Thoracic aorta (tissue), 2 donors: ENCODE measurements at places on chromosomes 4 and X. TPM values are rescaled to one million over a fixed set of nuclear protein-coding genes. Genes with fewer than 3 reads are reported as not detected.

CSAG1 gene
- not detected for total RNA-seq

TIGD2 gene
- total RNA-seq = 2.8 TPM

ATP8A1 gene
- 15.2 TPM for total RNA-seq

ALB gene
- total RNA-seq = not detected

MAOB gene
- 24.6 TPM for total RNA-seq

UGT2B28 gene
- not detected for total RNA-seq

H2BW2 gene
- not detected for total RNA-seq

RAB41 gene
- total RNA-seq = not detected

GRCh38 chr4:165680821-165681220, 192.2 kb upstream of the TLL1 start:
- no peaks in the 10 kb centered on the region for H3K36me3 ChIP-seq
- H3K27ac ChIP-seq = no peak overlapping the region
- DNase-seq = no peak
- H3K4me3 ChIP-seq = no peak overlapping the region
- H3K4me1 ChIP-seq = no peaks in the 10 kb centered on the region

DNA sequence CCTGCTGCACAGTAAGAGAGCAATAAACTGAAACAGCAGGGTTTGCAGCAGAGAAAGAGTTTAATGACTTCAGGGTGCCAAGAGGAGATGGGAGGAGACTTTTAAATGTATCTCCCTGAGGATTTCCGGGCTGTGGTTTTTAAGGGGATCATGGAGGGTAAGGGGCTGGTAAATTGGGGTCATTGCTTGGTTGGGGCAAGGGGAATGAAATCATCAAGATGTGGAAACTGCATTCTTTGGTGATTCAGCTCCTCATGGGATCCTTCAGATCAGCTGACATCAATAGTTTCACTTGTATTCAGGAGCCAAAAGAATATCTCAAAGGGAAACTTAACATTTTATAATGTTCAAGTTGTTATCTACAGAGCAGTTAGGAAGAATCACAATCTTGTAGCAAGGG, 174.3 kb upstream of the ANXA10 start:
- no peak overlapping the region for H3K4me3 ChIP-seq
- H3K27ac ChIP-seq = no peak overlapping the region
- no peaks in the 10 kb centered on the region for H3K4me1 ChIP-seq
- DNase-seq = no peak

- no peaks in the 10 kb centered on the region for H3K36me3 ChIP-seq
- no peak overlapping the region for H3K27ac ChIP-seq
- H3K4me1 ChIP-seq = no peaks in the 10 kb centered on the region
- DNase-seq = no peak
- H3K4me3 ChIP-seq = no peak overlapping the region
- H3K27me3 ChIP-seq = no peaks in the 10 kb centered on the region
Observed at GRCh38 chr4:113077575-113077974, 28.1 kb downstream of the ANK2 start.

DNA sequence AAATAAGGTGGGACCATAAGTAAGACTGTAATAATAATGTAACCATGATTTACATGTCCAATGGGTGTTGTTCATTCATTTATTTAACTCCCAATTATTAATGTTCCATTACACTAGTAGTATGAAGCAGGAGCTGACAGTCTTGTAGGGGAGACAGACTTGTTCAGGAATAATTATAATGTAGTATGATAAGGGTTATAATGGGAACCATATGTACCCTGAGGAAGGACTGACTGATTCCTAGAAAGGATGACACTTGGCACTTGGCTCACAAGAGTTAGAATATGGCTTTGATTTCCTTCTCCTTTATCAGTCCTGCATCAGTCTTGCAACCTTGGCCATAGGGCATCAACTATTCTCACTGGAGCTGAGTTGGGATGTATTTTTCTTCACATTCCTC, 24.2 kb downstream of the PCDH7 start:
- peak overlapping the region; percentile 52 for H3K27ac ChIP-seq
- H3K4me3 ChIP-seq = no peak overlapping the region
- H3K36me3 ChIP-seq = no peaks in the 10 kb centered on the region
- no peak for DNase-seq

- DNase-seq = peak; percentile 15
- no peaks in the 10 kb centered on the region for H3K27me3 ChIP-seq
- H3K4me1 ChIP-seq = no peaks in the 10 kb centered on the region
- no peak overlapping the region for H3K4me3 ChIP-seq
- H3K27ac ChIP-seq = no peak overlapping the region
Observed at GRCh38 chrX:119015407-119016237, 41.2 kb downstream of the LONRF3 start.

DNA sequence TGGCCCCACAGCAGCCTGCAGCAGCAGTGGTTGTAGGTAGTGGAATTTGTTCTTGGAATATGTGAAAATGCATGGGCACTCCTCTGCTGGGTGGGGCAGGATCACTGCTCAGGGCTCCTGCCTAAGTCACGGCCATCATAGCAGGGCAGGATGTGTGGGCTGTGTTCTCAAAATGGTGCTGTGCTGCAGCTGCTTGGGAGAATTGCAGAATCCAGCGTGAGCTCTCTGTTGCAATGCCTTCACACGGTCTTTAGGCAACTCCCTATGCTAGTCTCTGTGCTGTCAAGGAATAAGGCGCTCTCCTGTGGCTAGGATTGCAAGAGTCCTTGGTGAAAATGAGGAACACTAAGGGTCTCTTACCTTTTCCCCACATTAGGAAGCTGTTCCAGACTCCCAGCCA, 42.9 kb downstream of the F8 start:
- no peak overlapping the region for H3K4me3 ChIP-seq
- no peaks in the 10 kb centered on the region for H3K4me1 ChIP-seq
- no peak for DNase-seq
- no peak overlapping the region for H3K27ac ChIP-seq

DNA sequence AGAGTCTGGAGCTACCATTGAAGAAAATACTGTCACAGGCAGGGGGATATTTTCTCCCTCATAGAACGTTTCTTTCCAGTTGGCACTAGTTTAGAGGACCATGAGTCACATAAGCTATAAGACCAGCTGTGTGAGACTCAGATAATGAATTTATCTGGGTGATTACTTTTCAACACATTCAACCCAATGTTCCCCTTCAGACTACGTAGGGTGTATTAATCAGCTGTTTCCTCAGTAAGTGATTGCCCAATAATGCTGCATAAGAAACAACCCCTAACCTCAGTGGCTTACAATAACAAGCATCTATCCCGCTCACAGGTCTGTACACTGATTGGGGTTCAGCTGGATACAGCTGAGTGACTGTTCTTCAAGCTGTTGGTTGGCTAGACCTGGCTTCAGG, 38.1 kb downstream of the CBLL2 start:
- H3K27me3 ChIP-seq = no peaks in the 10 kb centered on the region
- H3K4me1 ChIP-seq = no peaks in the 10 kb centered on the region
- H3K36me3 ChIP-seq = no peaks in the 10 kb centered on the region
- H3K27ac ChIP-seq = no peak overlapping the region
- no peak overlapping the region for H3K4me3 ChIP-seq
- no peak for DNase-seq

GRCh38 chr4:76447393-76447851, 12.4 kb downstream of the SHROOM3 start:
- H3K4me3 ChIP-seq = no peak overlapping the region
- no peaks in the 10 kb centered on the region for H3K36me3 ChIP-seq
- H3K27ac ChIP-seq = no peak overlapping the region
- peaks cover 3% of the 10 kb centered on the region for H3K4me1 ChIP-seq
- H3K27me3 ChIP-seq = no peaks in the 10 kb centered on the region
- DNase-seq = no peak

GRCh38 chr4:72449705-72450104, 119.3 kb downstream of the ADAMTS3 start:
- no peaks in the 10 kb centered on the region for H3K27me3 ChIP-seq
- H3K36me3 ChIP-seq = no peaks in the 10 kb centered on the region
- H3K4me3 ChIP-seq = no peak overlapping the region
- peaks cover 5% of the 10 kb centered on the region for H3K4me1 ChIP-seq

DNA sequence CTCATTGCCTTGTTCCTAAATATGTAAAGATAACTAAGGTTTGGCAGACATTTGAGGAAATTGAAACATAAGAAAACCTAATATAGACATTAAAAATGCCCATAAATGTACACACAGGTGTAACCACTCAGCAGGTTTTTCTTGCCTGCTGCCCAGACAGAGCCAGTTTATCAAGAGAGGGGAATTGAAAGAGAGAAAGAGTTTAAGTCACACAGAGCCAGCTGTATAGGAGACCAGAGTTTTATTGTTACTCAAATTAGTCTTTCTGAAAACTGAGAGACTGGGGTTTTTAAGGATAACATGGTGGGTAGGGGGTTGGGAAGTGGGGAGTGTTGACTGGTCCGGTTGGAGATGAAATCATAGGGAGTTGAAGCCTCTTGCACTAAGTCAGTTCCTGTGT, 119.0 kb downstream of the CFAP299 start:
- DNase-seq = no peak
- no peaks in the 10 kb centered on the region for H3K4me1 ChIP-seq
- no peak overlapping the region for H3K27ac ChIP-seq
- H3K4me3 ChIP-seq = no peak overlapping the region
- H3K27me3 ChIP-seq = no peaks in the 10 kb centered on the region

DNA sequence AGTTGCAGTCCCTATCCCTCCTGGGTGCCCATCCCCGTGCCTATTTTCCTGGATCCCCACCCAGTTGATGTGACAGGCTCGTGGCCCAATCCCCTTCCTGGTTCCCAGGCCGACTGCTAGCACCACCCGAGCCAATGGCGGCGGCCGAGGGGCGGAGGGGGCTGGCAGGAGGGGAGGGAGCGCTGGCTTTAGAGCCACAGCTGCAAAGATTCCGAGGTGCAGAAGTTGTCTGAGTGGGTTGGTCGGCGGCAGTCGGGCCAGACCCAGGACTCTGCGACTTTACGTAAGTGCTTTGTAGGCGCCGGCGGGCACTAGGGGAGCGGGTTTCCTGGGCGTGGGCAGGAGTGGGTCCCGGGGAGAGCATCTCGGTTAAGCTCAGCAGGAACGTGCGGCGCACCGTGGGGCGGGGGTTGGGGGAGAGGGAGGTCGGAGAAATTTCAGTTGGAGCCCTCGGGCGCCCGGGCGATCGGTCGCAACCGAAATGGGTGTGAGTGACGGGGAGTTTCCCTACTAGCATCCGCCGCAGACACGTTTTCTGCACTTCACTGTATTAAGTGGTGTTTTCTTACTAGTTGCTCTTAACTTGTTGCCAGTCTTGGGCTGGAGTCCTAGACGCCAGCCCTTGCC, at the start of gene PLS3:
PLS3 (plus strand) TSS at position 197 of the 627 bp plus-strand sequence. CDS start 49,077 bp downstream, outside the sequence.
- no peaks in the 10 kb centered on the region for H3K27me3 ChIP-seq
- peak within 1 kb of the TSS; percentile 96 for H3K27ac ChIP-seq
- peak within 1 kb of the TSS; percentile 90 for H3K4me3 ChIP-seq
- H3K4me1 ChIP-seq = no peaks in the 10 kb centered on the region
- DNase-seq = peak; percentile 36

DNA sequence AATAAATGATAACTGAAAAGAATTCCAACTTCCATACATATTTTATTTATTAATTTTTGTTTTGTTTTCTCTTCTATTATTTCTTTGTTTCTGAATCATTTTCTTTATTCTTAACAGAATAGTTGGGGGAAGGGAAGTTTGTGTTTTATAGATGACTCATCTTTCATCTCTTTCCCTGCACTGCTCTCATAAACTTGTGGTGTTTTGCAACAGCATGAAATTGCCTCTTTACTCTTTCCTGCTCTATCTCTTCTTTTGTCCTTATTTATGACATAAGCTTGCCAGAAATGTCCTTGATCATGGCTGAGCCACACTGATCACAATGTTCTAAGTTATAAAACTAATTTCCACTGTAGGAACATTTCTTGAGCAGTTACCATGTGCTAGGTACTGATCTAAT, 22.3 kb downstream of the QRFPR start:
- H3K36me3 ChIP-seq = no peaks in the 10 kb centered on the region
- no peak for DNase-seq
- no peaks in the 10 kb centered on the region for H3K27me3 ChIP-seq
- no peak overlapping the region for H3K4me3 ChIP-seq
- H3K4me1 ChIP-seq = no peaks in the 10 kb centered on the region

- no peaks in the 10 kb centered on the region for H3K27me3 ChIP-seq
- H3K27ac ChIP-seq = peak overlapping the region; percentile 59
- H3K4me1 ChIP-seq = peaks cover 38% of the 10 kb centered on the region
- no peaks in the 10 kb centered on the region for H3K36me3 ChIP-seq
- DNase-seq = no peak
Observed at GRCh38 chr4:53185869-53186585, 179.8 kb downstream of the SCFD2 start.

GRCh38 chrX:75067931-75068330, 88.2 kb downstream of the ABCB7 start:
- no peaks in the 10 kb centered on the region for H3K27me3 ChIP-seq
- H3K4me1 ChIP-seq = no peaks in the 10 kb centered on the region
- no peak for DNase-seq
- no peak overlapping the region for H3K27ac ChIP-seq
- no peaks in the 10 kb centered on the region for H3K36me3 ChIP-seq

- DNase-seq = no peak
- H3K27ac ChIP-seq = no peak overlapping the region
- H3K36me3 ChIP-seq = no peaks in the 10 kb centered on the region
- H3K27me3 ChIP-seq = no peaks in the 10 kb centered on the region
Observed at GRCh38 chr4:11743976-11744375, 315.3 kb upstream of the HS3ST1 start.

- DNase-seq = peak; percentile 15
- no peak overlapping the region for H3K4me3 ChIP-seq
- no peak overlapping the region for H3K27ac ChIP-seq
- no peaks in the 10 kb centered on the region for H3K27me3 ChIP-seq
- peaks cover 47% of the 10 kb centered on the region for H3K4me1 ChIP-seq
- no peaks in the 10 kb centered on the region for H3K36me3 ChIP-seq
Observed at GRCh38 chr4:37666625-37667071, 19.5 kb downstream of the RELL1 start.

- no peaks in the 10 kb centered on the region for H3K36me3 ChIP-seq
- no peak overlapping the region for H3K27ac ChIP-seq
- no peaks in the 10 kb centered on the region for H3K27me3 ChIP-seq
- no peak for DNase-seq
- no peak overlapping the region for H3K4me3 ChIP-seq
Observed at GRCh38 chr4:139916041-139916440, 237.9 kb downstream of the MAML3 start.

DNA sequence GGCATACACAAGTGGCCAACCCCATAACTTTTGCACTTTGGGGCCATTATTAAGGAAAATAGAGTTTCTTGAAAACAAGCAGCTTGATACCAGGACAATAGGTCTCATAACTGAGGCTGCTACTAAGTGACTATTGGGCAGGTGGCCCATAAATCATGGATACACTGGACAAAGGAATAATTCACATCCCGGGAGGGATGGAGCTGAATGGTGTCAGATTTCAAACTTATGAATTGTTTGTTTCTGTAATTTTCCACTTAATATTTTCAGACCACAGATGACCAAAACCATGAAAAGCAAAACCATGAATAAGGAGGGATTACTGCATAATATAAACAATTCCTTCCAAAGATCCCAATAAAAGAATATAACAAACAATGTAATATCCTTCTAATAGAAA, 114.4 kb downstream of the WDFY3 start:
- no peaks in the 10 kb centered on the region for H3K36me3 ChIP-seq
- H3K27ac ChIP-seq = no peak overlapping the region
- DNase-seq = no peak
- no peaks in the 10 kb centered on the region for H3K27me3 ChIP-seq

DNA sequence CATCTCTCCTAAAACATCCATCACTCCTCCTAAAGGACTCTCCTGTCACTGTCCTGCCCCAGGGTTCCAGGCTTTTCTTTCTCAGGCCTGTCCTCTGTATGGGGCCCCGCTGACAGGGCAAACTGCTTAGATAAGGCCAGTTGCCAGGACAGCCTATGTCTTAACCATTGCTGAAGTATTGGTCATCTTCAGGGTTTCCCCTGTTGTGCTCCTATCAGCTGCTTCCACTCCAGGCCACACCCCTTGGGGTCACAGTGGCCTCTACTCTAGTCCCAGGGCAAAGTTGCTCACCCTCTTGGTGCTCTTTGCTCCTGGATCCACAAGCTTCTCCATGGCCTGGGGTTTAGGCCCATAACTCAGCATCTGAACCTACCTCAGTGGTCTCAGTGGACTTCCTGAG, 138.0 kb upstream of the PJA1 start:
- H3K4me3 ChIP-seq = no peak overlapping the region
- no peak for DNase-seq
- no peaks in the 10 kb centered on the region for H3K36me3 ChIP-seq
- H3K27ac ChIP-seq = no peak overlapping the region
